ACHN (cell line): ENCODE measurements at places on chromosomes 1 and 21.

- no peak for DNase-seq
These were observed 9.9 kb downstream of the CLCA1 start for GRCh38 chr1:86478416-86479156.

GRCh38 chr1:210374600-210374953 is 45.9 kb downstream of the HHAT start:
- DNase-seq = no peak

DNA sequence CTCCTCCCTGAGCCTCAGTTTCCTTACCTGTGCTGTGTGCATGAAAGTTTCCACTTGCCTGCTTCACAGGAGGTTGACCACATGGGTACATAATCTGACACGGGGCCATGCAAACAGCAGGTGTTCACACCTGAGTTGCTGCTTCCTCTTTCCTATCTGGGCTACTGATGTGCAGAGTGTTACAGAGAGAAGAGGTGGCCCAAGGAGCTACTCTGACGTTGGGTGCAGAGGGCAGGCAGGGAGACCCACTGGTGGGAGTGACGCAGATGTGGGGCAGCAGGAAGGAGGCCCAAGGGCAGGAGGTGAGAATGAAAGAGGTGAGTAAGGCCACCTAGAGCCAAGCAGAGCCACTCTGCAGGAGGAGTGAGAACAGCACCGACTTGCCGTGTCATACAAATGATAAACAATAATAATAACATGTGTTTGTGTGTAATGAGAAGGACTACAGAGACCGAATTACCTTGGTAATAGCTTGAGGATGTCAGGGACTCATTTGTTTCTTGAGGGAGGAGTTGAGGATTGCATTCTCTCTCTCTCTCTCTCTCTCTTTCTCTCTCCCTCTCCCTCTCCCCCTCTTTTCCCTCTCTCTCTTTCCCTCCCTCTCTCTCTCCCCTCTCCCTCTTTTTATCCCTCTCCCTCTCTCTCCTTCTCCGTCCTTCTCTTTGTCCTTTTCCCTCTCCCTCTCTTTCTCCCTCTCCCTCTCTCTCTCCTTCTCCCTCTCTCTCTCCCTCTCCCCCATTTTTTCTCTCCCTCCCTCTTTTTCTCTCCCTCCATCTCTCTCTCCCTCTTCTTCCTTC is 87.4 kb upstream of the IGSF21 start:
- DNase-seq = no peak

GRCh38 chr1:15245593-15246360 is 1.2 kb upstream of the FHAD1 start:
- DNase-seq = no peak

DNA sequence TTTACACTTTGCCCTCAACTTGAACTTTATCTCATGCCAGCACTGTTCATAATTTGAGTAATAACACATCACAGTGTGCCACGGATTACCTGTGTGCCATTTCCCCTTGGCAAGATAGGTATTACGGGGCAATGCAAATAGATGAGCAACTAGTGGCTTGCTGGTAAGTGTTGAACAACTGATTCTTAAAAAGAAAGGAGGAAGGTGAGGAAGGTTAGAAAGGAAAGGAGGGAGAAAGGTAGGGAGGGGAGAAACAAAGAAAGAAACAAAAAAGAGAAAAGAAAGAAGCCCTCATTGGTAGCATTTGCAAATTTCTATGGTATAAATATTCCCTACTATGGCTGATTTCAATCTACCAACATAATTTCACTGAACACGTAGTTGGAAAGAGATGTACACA is 118.2 kb upstream of the OLIG2 start:
- no peak for DNase-seq

- no peak for DNase-seq
These were observed 931.6 kb downstream of the NCAM2 start for GRCh38 chr21:21929789-21930188.

DNA sequence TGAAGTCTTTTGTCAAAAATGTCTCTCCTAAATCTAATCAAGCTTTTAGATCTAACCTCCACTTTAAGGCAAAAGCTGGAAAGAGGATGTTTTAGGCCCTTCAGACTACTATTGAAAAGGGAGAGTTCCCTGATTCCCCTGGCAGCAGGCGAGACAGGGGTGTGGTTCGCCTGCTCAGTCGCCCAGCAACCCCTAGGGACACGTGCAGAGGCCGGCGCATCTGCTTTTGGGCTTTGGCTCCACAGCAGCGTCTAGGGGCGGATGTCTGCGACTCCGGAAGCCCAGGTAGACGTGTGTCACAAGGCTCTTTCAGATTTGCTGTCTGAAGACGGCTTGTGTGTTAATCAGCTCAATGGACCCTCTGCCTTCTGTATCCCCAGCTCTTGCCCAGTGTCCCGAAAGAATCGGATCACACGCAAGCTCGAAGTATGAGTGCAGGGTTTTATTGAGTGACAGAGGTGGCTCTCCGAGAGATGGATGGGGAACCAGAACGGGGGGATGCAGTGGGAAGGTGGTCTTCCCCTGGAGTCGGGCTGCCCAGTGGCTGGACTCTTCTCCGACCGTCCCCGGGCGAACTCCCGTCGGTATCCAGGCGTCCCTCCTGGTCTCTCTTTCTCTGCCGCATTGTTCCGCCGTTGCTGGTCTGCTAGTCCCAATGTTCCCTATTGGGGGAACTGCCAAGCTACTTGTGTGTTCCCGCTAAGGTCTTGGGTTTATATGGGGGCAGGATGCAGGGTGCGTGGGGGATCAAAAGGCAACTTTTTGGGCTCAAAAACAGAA is 45.5 kb downstream of the OLFML2B start:
- no peak for DNase-seq

- no peak for DNase-seq
These were observed 14.3 kb upstream of the LRP8 start for GRCh38 chr1:53341961-53342707.

- DNase-seq = no peak
These were observed 26.7 kb downstream of the CACHD1 start for GRCh38 chr1:64496606-64497005.

GRCh38 chr21:35037384-35037765 is 11.7 kb downstream of the RUNX1 start:
- DNase-seq = no peak

GRCh38 chr1:3687504-3687903 is 35.2 kb downstream of the TP73 start:
- no peak for DNase-seq

- no peak for DNase-seq
These were observed 31.4 kb upstream of the CLSTN1 start for GRCh38 chr1:9855186-9855585.

DNA sequence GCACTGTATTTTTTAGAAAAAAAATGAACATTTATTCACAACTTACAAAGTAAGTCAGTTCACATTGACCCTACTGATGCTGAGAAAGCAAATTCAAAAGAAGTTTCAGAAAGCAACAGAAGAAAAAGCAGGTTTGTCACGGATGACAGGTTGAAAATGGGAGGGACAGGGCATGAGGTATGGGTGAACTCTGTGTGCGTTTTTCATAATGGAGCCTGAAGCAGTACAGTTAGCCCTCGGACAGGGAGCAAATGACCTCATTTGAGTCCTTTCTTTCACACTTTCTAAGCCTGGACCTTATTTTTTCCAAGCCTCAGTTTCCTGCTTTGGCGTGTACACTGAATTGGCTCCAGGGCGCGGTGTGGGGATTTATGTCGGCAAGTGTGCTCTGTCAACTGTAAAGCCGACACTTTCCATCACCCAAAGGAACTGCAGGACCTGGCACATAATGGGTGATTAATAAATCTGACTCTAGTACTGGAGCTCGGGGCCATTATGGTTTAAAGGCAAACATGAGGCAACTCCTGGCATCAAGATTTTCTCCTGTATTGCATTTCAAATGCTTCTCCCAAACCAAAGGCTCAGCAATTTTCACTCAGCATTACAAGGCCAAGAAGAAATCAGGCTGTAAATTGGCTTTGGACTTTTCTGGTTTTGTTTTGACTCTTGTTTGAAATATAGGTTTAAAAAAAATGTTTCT is 345.5 kb upstream of the DUSP10 start:
- DNase-seq = no peak

DNA sequence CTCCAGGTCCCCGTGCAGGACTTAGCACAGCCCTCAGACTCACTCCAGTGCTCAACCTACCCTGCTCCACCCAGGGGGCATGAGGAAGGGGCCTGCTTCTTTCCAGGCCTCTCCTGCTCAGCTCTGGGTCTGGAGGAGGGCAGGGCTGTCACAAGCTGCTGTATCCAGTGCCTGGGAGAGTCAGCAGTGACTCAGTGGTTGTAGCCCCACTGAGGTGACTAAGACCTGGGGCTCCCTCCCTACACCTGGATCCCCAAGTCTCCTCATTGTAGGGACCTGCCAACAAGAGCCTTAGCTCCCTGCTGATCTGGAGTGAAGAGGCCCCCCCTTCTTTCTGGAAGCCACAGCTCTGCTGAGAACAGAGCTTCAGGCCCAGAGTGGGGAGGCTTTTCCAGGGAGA is 36.1 kb upstream of the FAM131C start:
- DNase-seq = no peak

GRCh38 chr1:117275055-117275454 is 64.3 kb upstream of the VTCN1 start:
- DNase-seq = no peak

DNA sequence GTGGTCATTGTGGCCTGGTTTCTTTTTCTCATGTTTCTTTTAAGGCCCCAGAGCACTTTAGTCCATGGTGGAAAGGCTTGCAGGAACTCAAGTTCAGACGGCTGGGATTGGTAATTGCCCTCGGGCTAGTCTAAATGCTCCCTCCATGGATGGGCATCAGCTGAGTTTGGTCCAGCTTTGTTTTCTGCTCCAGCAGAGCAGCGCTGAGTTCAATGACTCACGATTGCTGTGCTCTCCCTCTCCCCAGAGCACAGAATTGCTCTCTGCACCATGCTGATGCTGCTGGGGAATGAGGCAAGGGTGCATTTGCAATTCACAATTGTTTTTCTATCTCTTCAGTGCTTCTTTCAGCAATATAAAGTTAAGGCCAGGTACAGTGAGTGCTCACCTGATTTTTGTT is 1.8 kb upstream of the OR2T6 start:
- no peak for DNase-seq

- peak; percentile 84 for DNase-seq
These were observed 809 bp downstream of the SYT11 start for GRCh38 chr1:155859881-155860871.

DNA sequence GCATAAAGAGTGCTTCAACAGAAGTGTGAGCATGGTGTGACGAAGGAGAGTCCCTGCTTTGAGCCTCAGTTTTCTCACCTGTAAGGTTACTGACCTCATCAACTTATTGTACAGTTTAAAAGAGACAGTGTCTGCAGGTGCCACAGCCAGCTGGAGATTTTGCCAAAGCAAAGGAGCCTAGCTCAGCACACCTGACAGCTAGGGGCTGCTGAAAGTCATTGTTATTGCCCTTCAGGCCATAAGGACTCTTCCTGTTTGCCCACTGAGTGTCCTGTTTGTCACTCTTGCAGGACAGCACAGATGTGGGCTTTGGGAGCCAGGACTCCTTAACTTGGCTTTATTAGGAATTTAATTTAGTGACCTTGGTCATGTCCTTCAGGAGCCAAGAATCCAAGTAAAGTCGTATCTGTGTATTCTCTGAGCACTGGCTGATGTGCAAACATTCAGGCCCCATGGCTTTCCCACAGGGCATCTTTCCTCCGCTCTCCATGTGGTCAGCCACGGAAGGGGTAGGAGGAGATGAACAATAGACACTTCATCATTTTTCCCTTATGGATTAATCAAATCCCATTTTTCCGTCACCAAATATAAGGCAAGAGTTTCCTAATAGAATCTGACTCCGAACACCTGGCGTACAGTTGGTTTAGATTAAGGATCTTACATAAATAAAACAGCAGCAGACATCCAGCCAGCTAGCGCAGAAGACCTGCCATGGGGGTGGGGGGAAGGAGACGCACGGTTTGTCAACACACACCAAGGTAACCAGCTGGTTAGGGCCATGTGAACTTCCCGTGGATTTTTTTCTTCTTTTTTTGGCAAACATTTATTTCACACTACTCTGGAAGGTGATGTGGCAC is 43.1 kb upstream of the KANK4 start:
- no peak for DNase-seq

GRCh38 chr1:32729254-32730046 is 26.9 kb upstream of the SYNC start:
- no peak for DNase-seq

DNA sequence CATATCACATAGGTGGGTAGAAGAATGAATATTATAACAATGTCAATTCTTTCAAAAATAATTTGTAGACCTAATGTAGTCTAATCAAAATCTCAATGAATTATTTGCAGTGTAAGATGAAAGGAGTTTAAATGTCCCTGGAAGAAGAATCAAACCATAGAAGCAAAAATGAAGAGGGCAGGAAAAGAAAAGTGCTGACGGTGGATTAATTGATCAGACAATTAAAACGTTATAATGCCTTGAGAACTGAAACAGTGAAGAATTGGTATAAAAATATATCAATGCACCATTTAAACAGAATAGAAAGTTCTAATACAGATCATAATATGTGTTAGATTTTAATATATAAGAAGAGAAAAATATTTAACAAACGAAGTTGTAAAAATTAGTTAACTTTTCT is 109.8 kb downstream of the TYW3 start:
- no peak for DNase-seq

- peak; percentile 69 for DNase-seq
These were observed 32.3 kb downstream of the SLC9A1 start for GRCh38 chr1:27122652-27123051.

DNA sequence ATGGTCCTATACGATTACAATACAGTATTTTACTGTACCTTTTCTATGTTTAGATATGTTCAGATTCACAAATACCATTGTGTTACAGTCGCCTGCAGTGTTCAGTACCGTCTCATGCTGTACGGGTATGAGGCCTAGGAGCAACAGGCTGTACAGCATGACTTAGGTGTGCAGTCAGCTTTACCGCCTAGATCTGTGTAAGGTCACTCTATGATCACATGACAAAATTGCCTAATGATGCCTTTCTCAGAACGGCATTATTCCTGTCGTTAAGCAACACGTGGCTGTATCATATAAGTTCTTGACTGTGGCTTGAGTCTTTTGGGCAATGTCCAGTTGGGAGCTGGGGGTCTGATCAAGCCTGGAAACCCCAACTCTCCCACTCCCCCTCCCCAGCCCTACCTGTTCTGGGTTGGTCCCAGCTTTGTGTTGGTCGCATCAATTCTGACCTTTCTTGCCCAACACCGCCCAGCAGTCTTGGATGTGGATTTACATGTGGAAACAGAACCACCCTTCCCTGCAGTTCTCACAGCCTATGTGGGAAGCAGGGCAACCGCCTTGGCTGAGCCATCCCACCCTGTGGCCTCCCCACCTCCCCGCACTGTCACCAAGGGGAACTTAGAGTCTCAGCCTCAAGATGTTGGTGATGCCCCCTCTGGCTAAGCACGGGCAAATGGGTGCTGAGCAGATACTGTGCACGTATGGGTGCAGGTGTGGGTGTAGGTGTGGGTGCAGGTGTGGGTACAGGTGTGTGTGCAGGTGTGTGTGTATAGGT is 80.2 kb upstream of the ACTL8 start:
- no peak for DNase-seq

- no peak for DNase-seq
These were observed 34.9 kb downstream of the AADACL4 start for GRCh38 chr1:12678820-12679219.

- DNase-seq = no peak
These were observed 18.3 kb upstream of the IL6R start for GRCh38 chr1:154386643-154387352.

DNA sequence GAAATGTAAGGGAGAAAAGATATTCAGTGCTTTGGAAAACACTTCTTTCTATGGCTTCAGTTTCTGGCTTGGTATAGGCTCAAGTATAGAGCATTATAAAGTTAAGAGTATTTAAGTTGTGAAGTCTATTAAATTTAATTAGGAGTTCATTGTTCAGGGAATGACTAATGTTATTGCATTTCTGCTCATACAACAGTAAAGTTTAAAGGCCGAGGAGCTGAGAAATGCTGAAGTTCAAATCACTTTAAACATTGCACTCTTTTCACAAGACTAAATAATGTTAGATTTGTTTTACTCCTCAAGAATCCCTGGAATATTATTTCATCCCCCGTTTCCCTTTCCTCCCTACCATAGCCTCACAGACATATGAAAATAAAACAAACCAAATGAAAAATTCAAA is 30.1 kb downstream of the RGS5 start:
- no peak for DNase-seq
